HFFc6 (cell line): ENCODE measurements at places on chromosomes 6 and 20.

DNA sequence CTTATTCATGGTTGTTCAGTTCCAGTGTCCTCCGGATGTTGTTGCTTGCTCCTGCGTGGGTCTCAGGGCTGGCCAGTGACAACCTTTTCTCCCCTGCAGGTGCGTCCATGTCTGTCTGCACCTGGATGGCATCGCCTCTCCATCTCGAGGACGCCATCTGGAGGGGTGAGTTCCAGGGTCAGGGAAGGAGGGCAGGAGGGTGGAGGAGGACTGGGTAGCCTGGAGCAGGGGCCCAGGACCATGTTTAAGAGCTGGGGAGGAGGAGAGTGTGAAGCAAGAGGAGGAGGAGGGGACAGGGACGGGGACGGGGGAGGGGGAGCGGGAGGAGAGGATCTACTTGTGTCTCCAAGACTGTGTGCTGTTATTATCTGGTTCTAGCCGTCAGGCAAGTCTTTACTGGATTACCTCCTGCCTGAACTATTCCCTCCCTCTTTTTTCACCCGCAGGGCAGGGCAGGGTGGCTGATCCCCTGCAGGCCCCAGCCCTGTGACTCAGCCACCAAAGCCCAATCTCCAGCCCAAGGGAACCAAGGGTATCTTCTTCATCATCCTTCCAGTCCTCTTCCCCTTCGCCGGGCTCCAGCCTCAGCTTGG lies 32.2 kb upstream of the TULP1 start:
- DNase-seq: no peak

GRCh38 chr20:63819224-63819921 lies 11.7 kb downstream of the ZBTB46 start:
- peak; percentile 21 for DNase-seq

DNA sequence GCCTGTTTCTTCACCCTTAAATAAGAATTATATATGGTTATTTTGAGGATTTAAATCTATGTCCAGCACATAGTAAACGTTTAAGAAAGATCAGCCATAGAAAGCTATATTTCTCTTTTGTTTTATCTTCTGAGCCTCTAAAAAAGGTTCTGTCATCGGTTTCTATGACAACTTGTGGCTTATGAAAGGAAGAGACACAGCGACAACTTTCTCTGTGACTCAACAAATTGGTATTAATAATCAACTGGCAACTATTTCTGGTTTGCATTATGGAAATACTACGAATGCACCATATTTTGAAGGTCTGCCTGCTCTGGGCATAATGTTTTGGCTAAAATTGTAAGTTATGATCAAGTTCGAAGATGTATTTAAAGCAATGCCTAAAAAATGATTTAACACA lies 751.0 kb downstream of the CD109 start:
- DNase-seq: peak; percentile 58

- no peak for DNase-seq
Observed at GRCh38 chr6:38739532-38739931, 24.4 kb downstream of the DNAH8 start.

- no peak for DNase-seq
Observed at GRCh38 chr6:20102397-20103073, 109.7 kb downstream of the MBOAT1 start.
